GM04503 (cell line): ENCODE measurements at places on chromosomes 16 and 17.

GRCh38 chr16:69926241-69926640 is 24.9 kb upstream of the CLEC18A start:
- no peak for DNase-seq

DNA sequence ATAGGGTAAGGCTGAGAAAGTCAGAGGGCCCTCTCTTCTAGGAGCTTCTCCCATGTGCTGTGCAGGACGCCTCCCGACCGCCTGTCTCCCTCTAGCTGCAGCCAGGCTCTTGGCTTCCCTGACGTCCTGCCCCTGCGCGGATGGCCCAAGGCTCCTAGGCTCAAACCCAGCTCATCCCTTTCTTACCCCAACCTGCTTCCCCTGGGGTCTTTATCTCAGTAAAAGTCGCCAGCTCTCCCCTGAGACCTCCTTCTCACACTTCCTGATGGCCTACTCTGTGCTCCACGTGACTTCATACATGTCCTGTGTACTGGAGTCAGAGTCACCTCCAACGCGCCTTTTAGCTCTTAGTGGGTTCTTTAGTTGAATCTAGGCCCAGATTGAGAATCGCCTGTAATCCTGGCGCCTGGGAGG is 1.1 kb upstream of the ZNF747 start:
- no peak for DNase-seq

GRCh38 chr17:80859002-80859941 is 132.4 kb upstream of the CHMP6 start:
- DNase-seq, result peak; percentile 65

DNA sequence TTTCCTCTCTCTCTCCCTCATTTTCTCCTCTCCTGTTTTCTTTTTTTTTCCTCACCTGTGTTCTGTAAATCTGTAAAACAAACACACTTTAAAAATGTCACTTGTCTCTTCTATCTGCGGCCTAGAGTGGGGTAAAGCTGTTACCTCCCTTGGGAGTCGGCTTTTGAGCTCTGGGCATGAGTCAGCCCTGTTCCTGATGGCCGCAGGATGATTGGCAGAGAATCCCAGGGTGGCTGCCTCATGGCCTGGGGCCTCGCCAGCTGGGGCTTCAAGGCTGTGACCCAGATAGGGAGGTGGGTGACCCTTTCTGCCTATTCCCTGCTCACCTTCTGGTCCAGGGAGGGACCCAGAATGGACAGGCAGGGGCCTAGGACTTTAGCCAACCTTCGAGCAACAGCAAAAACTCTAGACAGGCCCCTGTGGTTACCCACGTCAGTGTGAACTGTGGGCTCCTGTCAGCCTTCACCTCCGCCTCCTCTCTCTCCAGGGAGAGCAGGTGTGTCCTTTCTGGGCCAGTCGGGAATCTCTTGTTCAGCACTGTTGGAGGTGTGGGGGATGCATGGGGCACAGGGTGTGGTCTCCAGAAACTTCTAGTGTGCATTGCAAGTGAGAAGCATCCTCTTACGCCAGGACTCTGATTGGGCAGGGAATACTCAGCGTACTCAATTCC is 87.4 kb downstream of the RAP1GAP2 start:
- no peak for DNase-seq

DNA sequence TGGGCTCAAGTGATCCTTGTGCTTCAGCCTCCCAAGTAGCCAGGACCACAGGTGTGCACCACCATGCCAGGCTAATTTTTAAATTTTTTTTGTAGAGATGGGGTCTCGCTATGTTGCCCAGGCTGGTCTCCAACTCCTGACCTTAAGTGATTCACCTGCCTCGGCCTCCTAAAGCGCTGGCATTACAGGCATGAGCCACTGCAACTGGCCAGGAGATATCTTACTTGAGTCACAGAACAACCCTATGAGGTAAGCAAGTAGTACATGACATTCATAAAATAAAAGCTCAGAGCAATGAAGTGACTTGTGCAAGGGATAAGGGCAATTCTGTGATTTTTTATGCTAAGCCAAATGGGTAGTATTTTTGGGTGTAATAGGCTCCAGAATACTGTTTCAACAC is 57.3 kb downstream of the CDC27 start:
- DNase-seq, result no peak

DNA sequence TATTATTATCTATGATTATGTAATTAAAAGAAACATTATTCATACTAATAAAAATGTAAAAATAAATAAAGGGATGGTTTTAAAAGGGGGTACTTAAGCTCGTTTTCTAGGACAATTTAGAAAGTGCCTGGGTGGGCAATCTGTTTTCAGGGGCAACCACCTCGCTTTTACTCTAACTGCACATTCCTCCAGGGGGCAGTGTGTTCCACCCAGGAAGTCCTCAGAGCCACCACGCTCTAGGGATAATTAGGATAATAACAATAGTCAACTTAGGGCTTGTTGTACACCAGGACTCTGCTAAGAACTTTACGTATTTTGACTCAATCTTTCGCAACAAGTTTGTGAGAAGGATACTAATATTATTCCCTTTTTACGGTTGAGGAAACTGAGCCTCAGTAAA is 396.7 kb upstream of the MAF start:
- no peak for DNase-seq

- no peak for DNase-seq
Observed at GRCh38 chr17:80961541-80962330, 29.9 kb upstream of the CHMP6 start.

- no peak for DNase-seq
Observed at GRCh38 chr17:79438546-79439334, 172.1 kb downstream of the RBFOX3 start.

DNA sequence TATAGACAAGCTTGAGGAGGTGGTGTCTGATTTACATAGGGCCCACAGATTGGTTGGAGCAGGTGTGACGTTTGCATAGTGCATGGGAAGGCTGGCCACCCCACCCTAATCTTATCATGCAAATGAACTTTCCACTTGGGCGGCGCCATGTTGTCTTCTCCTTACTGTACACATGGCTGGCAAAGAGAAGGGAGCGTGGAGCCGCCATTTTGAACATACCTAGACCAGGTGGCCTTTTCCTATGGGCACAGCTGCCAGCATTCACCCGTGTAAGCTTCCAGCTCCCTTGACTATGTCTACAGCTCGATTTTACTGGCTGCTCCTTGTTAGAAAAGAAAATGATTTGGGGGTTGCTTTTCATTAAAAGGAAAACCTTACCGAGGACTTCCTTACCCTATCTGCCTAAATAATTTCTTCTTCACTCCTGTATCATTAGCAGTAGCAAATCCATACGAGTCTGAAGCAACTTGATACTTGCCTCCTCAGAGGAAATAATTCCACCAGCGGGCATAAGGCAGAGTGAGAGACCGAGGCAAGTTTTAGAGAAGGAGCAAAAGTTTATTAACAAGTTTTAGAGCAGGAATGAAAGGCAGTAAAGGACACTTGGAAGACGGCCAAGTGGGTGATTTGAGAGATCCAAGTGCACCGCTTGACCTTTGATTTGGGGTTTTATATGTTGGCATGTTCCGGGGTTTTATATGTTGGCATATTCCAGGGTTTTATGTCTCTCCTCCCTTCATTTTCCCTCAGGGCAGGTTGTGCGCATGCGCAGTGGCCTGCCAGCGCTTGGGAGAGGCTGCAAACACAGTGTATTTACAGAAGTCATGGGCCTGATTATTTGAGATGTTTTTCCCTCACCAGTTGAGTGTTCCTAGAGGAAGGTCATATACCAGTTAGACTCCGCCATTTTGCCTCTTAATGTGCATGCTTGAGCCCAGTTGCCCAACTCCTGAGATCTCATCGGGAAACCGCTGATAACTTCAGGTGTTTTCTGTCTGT is 65.7 kb downstream of the MARF1 start:
- DNase-seq, result no peak

GRCh38 chr17:51957786-51958185 is 200.7 kb downstream of the CA10 start:
- DNase-seq, result no peak

GRCh38 chr17:2338315-2338657 is 985 bp downstream of the SGSM2 start:
- DNase-seq, result no peak

- no peak for DNase-seq
Observed at GRCh38 chr17:2745317-2746037, 4.0 kb downstream of the CCDC92B start.

DNA sequence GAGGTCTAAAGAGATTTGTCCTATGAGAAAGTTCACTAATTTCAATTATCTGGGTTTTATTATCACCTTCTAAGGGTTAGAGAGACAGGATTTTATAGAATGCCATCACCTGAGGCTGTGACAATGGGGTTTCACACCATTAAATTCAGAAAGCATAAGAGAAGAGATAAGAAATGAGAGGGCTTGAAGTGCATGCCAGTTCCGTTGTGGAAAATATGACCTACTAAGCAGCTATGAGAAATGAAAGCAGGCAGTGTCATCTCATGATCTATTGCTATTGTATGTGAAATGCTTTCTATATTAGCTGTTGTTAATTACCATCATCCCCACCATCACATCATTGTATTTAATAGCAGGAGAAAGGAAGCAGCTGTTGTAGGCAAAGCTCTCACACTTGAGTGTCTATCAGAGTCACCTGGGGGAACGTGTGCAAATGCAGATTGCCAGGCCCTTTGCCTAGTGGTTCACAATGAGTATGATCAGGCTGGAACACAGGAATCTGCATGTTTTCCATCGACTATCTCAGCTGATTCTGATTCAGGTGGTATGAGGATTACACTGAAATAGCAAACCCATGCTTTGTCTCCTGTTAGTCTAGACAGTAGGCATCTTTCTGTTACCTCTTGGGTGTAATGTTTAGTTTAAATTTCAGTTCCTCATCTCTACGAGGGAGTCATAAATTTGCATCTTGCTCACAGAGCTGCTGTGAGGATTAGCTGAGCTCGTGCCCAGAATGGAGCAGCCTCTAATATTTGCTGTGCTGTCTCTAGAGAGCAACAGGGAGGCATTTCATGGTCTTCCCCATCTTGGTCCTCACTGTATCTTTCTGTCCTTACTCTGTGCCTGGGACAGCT is 256.4 kb downstream of the CDH13 start:
- DNase-seq, result no peak

- DNase-seq, result peak; percentile 79
Observed at GRCh38 chr16:86680162-86680561, 101.8 kb downstream of the FOXL1 start.

- DNase-seq, result no peak
Observed at GRCh38 chr17:32777436-32777835, 99.5 kb downstream of the MYO1D start.

DNA sequence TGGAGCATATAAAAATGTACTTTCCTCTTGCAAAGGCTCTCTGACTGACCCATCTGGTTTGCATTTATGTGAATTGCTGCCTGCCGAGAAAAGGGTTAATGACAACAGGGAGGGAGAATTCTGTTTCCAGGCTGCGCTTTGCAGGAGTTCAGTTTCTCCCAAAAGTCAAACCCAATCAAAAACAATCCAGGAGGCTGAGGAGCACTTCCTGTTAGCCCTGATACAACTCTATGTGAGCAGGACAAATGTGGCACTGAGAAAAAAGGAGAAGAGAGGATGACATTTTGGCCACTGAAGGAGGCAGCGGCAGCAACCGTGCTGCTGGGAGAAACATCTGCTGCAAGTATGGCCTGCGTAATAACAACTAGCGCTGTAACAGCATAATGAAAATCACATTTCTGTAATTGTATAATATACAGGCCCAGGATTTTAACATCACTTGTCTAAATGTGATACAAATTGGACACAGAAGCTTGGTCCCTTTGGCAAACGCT is 26.8 kb upstream of the ELAC2 start:
- DNase-seq, result no peak

DNA sequence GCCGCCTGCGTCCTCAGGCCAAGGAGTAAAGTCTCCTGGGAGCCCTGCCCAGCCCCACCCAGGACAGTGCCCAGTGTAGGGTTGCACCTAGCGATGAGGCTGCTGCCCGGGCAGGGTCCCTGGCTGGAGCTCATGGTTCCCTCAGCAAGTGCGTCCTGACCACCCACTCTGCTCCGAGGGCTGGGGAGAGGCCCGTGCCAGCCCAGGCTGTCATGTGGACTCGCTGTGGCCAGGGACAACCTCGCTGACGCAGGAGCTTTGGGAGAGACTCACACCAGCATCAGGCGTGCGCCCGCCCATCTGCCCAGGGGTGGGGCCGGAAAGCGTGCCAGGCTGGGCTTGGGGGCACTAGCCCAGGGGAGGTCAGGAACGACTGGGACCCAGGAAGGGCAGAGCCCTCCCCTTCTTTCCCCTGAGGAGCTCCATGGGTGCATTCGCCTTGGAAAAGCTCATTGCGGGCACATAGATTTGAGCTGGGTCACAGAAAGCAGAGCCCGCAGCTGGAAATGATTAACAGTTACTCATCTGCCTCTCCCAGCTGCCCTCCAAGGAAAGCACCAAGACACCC is 19.7 kb downstream of the DPEP1 start:
- peak; percentile 47 for DNase-seq

- DNase-seq, result no peak
Observed at GRCh38 chr16:24611310-24611709, 71.9 kb downstream of the RBBP6 start.

- DNase-seq, result no peak
Observed at GRCh38 chr17:74815550-74816370, 39.6 kb upstream of the NAT9 start.
